ENCODE measurements at places on chromosomes 2 and 18.

DNA sequence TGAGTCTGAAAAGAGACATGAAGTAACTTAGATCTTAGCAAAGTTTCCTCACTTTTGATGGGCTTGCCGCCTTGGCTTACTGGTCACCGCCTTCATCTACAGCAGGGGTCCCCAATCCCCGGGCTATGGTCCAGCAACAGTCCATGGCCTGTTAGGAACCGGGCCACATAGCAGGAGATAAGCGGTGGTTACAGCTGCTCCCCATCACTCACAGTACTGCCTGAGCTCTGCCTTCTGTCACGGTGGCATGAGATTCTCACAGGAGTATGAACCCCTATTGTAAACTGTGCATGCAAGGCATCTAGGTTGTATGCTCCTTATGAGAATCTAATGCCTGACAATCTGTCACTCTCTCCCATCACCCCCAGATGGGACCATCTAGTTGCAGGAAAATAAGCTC, 72.9 kb downstream of the BIN1 start:
- DNase-seq: no peak

DNA sequence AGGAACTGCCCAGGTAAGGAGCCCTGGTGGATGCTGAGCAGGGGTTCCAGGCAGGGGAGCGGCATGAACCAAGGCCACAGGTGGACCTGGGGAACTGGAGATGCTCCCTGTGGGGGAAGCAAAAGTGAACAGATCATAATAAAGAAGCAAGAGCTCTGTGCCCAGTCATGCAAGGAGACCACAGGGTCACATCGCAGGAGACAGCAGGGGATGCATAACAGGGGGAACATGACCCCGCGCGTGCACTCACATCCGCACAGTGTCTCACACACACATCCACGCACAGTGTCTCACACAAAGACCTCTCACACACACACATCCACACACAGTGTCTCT, 473.3 kb upstream of the HS6ST1 start:
- no peak for DNase-seq

- DNase-seq: no peak
Observed at GRCh38 chr2:121281694-121282093, 3.3 kb downstream of the TFCP2L1 start.

GRCh38 chr18:37654731-37655369, 89.3 kb upstream of the CELF4 start:
- DNase-seq: no peak

DNA sequence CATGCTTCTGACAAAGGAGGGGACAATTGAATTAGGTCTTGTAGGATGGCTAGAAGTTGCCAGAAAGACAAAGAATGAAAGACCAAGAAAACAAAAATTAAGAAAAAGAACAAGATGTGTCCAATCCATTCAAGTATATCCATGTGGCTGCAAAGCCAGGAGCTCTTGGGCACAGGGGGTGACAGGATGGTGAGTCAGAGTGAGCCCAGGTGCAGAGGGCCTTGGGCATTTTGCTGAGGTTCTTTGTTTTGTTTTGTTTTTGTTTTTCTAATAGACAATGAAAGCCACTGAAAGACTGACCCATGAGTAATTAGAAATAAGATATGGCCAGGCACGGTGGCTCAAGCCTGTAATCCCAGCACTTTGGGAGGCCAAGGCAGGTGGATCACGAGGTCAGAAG, 104.6 kb upstream of the KLHL29 start:
- no peak for DNase-seq

DNA sequence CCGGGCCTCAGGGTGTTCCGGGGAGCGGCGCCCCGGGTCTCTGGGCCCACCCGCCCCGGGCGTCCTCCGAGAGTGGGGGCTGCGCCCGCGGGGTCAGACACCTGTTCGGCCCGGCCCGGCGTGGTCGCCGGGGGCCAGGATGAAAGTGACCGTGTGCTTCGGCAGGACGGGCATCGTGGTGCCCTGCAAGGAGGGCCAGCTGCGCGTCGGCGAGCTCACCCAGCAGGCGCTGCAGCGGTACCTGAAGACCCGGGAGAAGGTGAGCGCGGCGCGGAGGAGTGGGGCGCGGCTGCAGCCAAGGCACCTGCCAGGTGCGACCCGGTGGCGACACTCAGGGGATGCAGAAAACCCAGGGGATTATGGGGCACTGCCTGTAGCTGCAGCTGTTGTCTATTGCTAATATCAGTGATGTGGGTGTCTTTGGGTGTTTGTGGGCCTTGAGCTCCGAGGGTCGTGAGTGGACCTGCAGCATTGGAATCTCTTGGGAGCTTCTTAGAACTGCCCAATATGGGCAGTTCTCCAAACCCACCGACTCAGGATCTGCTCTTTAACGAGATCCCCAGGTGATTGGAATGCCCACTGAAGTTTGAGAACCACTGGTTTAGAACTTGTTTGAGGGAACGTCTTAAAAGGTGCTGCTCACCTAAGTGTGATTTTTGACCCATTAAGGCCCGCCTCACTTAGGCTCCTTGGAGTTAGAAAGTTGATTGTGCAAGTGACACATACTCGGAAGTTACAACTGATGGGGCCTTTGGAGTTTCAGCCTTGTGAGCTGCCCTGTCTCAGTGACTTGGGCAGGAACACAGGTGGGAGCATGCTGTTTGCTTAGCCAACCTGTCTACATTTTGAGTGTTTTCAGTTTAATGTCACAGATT, 823 bp downstream of the PARD3B start:
- no peak for DNase-seq

GRCh38 chr18:11392292-11392691, 217.1 kb upstream of the SLC35G4 start:
- no peak for DNase-seq

DNA sequence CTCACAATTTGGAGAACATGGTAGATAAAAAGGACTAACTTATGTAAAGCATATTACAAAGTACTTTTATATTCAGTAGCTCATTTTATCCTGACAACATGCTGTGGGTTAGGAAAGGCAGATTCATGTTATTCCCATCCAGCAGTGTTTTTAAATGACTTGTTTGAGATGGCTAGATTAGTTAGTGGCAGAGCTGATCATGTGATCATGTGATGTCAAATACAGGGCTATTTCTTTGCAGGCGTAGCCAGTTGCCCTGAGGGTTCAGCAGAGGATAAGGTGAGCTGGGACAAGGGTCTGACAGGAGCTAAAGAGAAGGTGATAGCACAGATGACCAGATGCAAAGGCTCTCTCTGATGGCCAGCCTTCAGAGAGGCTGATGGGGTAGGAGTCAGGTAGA, 97.8 kb downstream of the ADD2 start:
- no peak for DNase-seq

DNA sequence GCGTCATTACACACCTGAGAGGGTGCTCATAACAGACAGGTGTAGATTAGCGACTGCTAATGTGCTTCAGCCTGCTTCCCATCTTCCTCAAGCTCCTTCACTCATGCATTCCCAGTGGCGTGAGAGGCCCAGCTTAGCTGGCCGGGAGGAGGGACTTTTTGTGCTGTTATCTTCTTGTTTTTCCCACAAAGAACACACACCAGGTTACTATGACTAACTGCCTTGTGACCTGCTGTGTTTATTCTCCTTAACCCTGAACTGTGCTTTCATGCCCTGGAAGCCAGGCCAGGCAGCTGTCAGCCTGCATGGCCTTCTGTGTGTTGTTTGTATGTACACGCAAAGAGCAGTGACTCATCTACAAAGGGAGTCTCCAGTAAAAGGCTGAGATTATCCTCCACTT, 143.8 kb downstream of the PIEZO2 start:
- DNase-seq: no peak
